ENCODE measurements at places on chromosomes 12 and 14. TPM values are rescaled to one million over a fixed set of nuclear protein-coding genes. Genes with fewer than 3 reads are reported as not detected.

DNA sequence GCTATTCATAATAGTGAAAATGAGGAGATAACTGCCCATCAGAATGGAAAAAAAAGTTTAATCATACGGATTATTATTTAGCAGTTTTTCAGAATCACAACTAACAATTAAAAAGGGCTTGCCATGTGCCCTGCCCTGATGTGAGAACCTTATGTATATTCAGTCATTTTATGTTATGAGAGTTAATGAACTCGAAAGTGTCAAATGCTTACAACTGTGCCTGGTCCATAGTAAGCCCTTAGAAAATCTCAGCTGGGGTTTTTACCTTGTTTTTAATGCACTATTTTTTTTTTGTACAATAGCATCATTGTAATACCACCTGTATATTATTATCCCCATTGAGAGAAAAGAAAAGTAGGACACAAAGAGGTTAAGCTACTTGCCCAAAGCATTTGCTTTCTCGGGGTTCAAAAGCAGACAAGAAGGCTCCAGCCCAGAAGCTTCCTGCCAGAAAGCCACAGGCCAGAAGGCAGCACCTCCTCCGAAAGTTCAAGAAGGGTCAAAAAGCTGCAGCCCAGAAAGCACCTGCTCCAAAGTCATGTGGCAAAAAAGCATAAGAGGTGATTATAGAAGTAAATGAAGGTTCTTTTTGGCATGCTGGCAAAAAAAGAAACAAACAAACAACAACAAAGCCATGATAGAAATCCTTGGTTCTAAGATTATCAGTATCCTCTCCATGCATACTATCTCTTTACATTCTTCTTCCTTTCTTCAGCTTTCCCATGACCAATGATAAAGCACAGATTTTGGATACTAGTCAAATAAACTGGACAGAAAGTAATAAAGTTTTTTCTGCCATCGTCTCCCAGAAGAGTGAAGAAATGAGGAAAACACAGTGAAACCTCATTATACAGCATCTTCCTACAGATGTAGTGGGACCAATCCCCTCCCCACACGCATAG, 59.1 kb upstream of the NAP1L1 start:
- no peak for DNase-seq

Gene WNT5B
- total RNA-seq, result 208 TPM

- DNase-seq, result peak; percentile 7
These were observed 790 bp downstream of the GTF2A1 start for GRCh38 chr14:81219759-81220579.

Gene RERG
- total RNA-seq, result not detected

- DNase-seq, result no peak
These were observed 4.7 kb upstream of the SSH1 start for GRCh38 chr12:108861878-108862587.

Gene SIRT4
- not detected for total RNA-seq

DNA sequence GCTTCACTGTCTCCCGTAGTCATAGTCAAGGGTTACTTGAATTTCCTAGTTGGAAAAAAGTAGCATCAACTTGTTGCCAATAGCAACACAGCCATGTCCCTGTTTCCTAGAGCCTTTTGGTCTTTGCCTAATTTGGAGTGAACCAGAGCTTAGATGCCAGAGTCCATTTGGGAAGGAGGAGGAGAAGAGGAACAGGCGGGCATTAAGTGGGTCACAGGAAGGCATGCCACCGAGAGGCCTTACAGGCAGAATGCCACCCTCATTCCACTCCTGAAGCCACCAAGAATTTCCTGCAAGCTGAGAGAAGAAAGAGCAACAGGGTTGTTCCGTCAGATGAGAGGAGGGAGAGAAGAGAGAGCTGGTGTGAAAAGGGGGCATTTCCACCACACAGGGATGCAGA, 339.5 kb downstream of the DPF3 start:
- no peak for DNase-seq

Gene TCL1A
- total RNA-seq, result not detected

- DNase-seq, result no peak
These were observed 10.7 kb downstream of the CEP170B start for GRCh38 chr14:104875811-104876210.

- DNase-seq, result peak; percentile 32
These were observed 158.6 kb upstream of the PARP11 start for GRCh38 chr12:4031703-4032291.

Gene IGF1
- total RNA-seq, result not detected

DNA sequence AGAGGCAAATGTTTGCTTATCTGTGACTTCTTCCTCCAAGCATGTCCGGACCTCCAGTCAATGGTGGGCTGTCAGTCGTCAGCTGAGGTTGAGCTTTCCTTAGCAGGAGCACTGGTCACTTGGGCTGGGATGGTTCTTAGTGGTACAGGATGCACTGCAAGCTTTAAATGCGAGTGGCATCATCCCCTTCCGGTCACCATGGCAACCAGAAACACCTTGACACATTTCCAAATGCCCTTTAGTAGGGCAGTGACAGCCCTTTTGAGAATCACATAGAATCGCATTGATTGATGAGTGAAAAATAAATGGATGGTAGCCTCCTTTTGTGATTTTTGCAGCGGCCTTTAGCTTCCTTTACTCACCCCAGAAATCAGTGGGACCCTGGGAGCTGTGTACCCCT, 24.1 kb downstream of the NTF3 start:
- no peak for DNase-seq

Gene KLHDC1
- total RNA-seq, result not detected

GRCh38 chr12:15477761-15478160, 155.5 kb downstream of the PTPRO start:
- DNase-seq, result peak; percentile 64

DNA sequence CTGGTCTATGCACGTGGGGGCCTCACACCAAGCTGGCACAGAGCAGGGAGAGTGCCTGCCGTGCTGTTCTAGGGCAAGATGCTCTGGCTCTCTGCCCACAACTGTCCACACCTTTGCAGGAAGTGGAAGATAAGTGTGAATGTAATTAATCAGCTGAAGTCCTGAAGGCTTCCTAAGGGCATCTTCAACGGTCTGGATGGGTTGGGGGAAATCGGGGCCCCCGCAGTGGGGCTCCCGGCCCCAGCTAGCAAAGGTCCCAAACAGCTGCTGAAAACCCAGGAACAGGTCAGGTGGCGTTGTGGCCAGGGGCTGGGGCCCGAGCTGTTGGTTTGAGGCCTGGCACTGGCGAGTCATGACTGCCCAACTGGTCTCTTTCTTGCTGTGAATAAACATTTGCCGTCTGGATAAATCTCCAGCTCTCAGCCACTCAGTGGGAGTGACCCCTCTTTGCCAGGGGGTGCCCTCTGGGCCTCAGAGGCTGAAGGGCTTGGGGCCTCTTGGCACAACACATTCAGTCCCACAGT, 6.7 kb upstream of the SLC25A29 start:
- DNase-seq, result no peak

GRCh38 chr12:59844750-59845149, 248.9 kb downstream of the SLC16A7 start:
- no peak for DNase-seq

DNA sequence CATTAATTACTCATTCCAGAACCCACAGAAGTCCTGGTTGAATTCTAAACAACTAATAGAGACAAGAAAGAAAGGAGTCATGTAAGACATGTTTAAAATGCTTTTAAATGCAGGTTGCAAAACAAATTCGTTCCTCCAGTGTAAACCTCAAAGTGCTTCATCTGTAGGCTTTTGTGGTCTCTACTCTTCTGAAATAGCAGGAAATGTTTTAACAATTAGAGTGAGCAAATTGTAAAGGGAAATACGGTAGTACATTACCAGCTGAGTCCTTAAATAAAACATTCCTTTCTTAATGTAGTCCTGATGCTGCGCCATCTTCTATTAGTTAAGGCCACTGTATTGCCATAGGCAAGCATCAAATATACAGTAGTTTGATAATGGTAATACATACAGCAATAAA, 1934.2 kb upstream of the SEL1L start:
- no peak for DNase-seq

DNA sequence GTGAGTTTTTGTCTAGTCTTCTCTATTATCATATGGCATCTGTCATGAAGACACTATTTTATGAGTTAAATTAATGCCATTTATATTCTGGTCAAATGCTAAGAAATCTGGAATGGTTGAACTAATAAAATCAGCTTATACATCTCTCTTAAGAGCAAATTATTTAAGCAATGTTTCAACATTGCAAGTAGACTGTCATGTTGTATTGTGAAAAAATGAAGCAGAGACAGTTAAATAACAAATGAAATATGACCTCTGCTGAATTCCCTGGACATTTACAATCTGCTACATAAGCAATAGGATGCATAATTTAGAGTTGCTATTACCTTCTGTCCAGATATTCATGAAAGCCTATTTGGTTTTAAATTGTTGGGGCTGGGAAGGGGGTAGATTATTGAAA, 30.6 kb downstream of the NAV3 start:
- DNase-seq, result no peak
